ENCODE measurements at places on chromosomes 13 and 19. TPM values are rescaled to one million over a fixed set of nuclear protein-coding genes. Genes with fewer than 3 reads are reported as not detected.

The ZNF99 gene
- total RNA-seq: 0.27 TPM

The MYBPC2 gene
- not detected for total RNA-seq

The C1QTNF9 gene
- 2.4 TPM for total RNA-seq

The TIMM44 gene
- 87.8 TPM for total RNA-seq

The OVOL3 gene
- total RNA-seq: not detected

The SGCG gene
- 1.3 TPM for total RNA-seq

The NOTCH3 gene
- 54.8 TPM for total RNA-seq

The PRX gene
- 6.2 TPM for total RNA-seq

The NXNL1 gene
- total RNA-seq: not detected
